ENCODE measurements at places on chromosomes 4 and X.

GRCh38 chr4:84051639-84052038, 447.5 kb downstream of the NKX6-1 start:
- DNase-seq: peak; percentile 25

GRCh38 chr4:169345316-169345721, 74.6 kb upstream of the SH3RF1 start:
- no peak for DNase-seq

- no peak for DNase-seq
Observed at GRCh38 chrX:79630033-79631009, 263.2 kb upstream of the ITM2A start.

- DNase-seq: no peak
Observed at GRCh38 chr4:150126201-150126863, 48.1 kb downstream of the DCLK2 start.

- DNase-seq: no peak
Observed at GRCh38 chr4:2408401-2408958, 10.0 kb downstream of the ZFYVE28 start.

DNA sequence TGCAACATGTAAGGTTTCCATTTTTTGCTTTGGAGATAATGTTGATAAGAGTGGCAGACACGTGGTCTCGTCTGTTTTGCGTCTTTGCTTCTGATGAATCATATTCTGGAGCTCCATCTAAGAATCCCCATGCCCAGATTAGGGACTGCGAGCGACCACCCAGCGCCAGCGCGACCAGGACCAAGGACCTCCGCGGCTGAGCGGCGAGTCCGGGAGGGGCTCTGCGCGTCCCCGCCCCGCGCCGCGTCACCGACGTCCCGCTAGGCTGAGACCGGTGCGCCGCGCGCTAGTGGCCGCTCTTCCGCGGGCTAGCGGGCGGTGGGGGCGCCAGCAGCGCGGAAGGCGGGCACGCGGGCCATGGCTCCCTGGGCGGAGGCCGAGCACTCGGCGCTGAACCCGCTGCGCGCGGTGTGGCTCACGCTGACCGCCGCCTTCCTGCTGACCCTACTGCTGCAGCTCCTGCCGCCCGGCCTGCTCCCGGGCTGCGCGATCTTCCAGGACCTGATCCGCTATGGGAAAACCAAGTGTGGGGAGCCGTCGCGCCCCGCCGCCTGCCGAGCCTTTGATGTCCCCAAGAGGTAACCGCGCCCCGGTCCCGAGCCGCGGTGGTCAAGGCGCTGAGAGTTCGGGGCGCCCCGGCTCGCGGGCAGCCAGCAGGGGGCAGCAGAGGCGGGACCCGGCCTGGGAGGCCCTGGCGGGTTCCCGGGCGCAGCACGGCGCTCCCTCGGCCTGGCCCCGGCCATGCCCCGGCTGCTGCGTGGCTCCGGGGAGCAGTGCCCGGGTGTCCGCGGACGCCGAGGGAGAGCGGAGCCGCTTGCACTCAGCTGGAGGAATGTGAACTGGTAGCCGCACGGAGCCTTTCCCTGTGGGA, at the start of gene SRD5A3:
Gene SRD5A3 (plus strand): TSS at position 263 of the 871 bp plus-strand sequence. CDS start 95 bp downstream, at position 358.
- DNase-seq: peak; percentile 43

DNA sequence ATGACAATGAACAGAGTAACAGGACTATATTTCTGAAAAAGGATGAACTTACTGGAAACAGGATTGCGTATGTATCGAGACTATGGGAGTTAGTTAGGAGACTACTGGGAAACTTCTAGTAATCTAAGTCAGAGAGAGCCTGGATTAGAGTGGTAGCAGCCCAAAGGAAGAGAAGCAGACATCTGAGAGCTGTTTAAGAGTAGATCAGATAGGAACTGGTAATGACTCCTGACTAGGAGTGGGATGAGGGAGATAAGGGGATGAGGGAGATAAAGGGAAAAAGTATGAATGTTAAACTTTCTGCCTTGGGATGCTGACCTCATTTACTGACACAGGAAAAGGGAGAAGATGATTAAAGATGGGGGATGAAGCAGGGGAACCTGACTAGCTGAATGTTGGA, 116.2 kb downstream of the PDE5A start:
- no peak for DNase-seq
